Adrenal gland (tissue), 19 donors: ENCODE measurements at places on chromosomes 6 and 20.

DNA sequence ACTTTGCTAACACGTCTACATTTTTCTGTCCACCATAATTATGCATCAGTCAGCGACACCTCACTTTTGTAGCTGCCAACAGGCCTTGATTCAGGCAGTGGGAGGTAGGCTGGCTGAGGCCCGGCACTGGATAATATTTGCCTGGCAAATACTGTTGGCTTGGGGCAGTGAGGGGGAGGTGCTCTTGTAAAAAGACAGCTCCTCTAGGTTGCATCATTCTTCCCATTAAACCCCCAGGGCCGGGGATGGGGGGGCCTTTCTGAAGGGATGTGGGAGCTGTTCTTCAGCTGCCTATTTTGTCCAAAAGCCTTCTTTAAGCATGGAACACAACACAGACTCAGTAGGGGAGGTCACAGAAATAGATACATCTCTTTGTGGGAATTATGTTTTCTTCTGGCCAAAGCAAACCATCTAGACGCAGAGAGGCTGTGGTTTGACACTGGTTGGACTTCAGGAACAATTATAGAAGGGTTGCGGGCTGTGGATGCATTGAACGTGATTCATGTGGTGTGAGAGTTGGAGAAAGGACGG lies 338.3 kb upstream of the NT5E start:
- DNase-seq: no peak

DNA sequence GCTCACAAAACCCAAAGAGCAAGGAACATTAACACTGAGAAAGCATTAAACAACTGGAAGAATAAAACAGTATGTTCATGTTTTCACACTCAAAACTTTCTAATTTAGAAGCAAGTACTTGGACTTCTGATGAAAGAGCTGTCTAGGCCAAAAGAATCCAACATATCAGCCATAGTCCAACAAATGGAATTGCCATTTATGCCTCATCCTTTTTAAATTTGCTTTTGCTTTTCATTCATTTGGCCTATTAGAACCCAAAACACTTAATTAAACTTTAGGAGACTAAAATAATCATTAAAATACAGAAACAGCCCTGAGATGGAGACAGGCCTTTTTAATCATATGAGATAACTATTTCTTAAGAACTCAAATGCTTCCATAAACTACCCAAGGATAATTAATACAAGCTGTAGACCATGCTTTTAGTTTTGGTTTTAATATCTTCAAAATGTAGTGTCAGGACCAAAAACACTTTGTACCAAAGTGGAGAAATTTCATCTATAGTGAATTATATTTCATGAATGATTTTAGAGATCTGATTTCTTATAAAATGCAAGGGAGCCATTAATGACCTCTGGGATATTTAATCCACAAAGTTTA lies 166.5 kb downstream of the KIF6 start:
- DNase-seq: no peak

DNA sequence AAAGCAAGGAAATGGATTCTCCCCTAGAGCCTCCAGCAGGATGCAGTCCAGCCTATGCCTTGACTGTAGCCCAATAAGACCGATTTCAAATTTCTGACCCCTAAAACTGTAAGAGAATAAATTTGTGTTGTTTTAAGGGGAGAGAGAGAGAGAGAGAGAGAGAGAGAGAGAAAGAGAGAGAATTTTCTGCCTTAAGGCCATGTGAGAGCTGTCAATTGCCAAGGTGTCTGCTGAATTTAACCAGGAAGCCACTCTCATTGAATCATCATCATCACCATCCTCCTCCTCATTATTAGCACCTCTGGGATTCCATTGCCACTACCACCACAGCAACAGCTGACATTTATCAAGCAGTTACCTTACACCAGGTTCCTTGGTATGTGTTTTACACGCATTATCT lies 27.8 kb upstream of the TNFRSF21 start:
- no peak for DNase-seq

GRCh38 chr6:73565767-73566485 lies 45.1 kb upstream of the EEF1A1 start:
- DNase-seq: no peak

DNA sequence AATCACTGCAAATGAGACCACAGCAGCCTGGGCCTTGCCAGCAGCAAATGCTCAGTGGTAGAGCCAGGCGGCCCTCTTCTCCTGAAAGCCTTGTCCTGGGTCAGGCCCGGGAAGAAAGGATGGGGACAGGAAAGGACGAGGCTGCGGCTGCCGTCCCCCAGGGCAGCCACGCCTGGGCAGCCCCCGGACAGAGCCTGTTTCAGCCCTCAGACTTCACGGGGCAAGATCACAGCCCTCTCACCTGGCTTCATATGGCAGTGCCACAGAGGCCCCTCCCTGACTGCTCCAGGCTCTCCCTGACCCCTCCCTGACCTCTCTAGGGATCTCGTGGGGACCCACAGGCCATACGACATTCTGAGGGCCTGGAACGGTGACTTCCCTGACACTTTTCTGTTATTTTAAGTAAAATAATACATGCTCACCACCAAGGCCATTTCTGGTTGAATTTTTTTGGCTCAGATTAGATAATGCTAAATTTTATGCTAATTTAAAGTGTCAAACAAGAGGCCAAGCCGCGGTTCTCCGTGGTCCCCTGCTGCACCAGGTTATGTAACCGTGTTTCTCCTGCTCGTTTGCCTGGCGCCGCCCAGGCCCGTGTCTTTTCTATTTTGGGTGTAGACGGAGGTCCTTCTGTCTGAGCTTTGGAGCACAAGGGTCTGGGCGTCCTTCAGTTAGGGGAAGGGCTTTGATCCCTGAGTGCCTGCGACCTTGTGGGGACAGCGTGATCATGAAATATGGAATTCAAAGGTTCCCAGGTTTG lies 59.9 kb upstream of the BHLHE23 start:
- no peak for DNase-seq

GRCh38 chr6:106631346-106631745 lies 2.0 kb downstream of the QRSL1 start:
- DNase-seq: peak; percentile 73

GRCh38 chr6:25788305-25788922 lies 33.9 kb downstream of the SLC17A4 start:
- peak; percentile 74 for DNase-seq

DNA sequence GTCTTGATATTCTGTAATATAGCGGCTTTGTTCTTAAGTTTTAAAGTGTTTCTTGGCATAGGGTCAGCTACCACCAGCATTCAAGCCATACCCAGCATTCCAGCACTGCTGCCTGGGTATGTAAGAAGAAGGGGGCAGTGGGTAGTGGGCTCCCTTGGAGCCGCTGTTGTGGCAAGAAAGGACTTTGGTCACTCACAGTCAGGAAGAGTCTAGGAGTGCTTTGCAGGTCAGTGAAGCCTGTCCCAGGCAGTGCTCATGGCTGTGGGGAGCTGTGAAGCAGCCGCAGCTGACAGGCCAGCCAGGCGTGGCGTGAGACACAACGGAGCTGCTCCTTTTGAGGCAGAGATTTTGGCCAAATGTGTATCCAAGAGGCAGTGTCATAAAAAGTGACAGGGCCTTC lies 512.0 kb downstream of the CDKAL1 start:
- DNase-seq: no peak

- no peak for DNase-seq
Measured at GRCh38 chr20:59456342-59457279, 147.7 kb upstream of the PHACTR3 start.

- no peak for DNase-seq
Measured at GRCh38 chr6:28357036-28357435, 7.3 kb downstream of the ZKSCAN3 start.

DNA sequence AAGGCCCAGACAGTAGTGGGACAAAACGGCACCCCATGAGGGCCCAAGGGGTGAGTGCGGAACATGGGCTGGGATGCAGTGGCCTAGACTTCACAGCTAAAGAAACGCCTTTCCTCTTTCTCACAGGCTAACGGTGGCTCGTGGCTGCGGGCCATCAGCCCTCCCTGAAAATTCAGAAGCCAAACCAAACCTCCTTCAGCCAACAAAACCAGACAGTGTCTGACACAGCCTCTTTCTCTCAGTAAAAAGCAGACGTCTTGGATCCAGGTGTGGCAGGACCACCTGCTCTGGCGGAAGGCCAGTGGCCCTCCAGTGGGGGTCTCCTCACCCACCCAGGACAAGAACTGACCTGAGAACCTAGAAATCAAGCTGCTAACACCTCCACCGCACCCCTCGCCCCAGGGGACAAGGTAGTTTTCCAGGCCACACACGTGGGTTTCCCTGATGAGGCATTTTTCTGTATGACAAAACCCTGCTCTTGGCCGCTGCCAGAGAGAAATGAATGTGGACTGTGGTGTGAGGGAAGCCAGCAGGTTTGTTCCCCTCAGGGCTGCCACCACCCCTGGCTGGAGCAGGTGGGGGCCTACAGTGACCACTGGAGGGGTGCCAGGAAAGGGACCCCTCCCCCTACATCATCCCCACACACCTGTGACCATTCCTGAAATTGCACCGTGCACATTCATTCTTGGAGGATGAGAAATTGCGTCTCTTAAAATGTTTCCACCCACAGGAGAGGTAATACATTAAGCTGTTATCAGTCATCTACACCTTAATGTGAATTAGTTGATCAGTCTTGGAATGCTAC lies 76.8 kb upstream of the PIM1 start:
- no peak for DNase-seq

GRCh38 chr6:123176706-123177105 lies 180.7 kb downstream of the CLVS2 start:
- DNase-seq: no peak

GRCh38 chr20:25247518-25247955 lies 348 bp upstream of the PYGB start:
- peak; percentile 60 for DNase-seq

DNA sequence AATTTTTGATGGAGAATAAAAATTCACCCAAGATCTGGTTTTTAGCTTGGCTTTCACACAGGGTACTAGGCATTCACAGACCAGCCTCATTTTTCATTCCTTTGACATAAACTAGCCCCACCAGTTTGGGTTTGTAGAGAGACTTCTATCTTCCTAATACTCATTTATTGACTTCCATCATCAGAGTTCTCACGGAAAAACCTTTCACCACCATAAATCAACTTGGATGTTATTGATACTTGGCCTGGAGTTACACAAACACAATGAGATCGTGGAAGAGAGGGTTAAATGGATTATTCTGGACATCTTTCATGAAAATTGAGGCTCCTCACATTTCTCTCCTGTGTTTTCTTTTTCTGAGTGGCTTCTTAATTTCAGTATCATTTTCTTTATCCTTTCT lies 26.8 kb upstream of the EDN1 start:
- no peak for DNase-seq

DNA sequence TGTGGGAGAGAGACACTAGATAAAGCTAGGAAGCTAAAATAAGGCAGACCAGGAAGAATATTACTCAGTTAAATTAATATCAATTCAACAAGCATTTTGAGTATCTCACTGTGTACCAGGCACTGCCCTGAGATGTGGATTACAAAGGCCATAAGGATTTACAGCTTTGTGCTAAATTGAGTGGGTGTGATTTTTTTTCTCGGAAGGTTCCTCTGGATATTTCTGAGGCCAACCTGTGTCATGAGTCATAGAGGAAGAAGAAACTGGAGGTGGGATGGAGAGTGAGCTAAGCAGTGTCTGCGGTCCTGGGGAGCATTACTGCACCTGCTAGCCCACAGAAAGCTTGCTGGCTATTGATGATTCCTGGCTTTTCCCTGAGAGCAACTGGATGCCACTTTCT lies 135.2 kb downstream of the RFPL4B start:
- DNase-seq: no peak

- no peak for DNase-seq
Measured at GRCh38 chr20:4086771-4087687, 71.7 kb upstream of the RNF24 start.

DNA sequence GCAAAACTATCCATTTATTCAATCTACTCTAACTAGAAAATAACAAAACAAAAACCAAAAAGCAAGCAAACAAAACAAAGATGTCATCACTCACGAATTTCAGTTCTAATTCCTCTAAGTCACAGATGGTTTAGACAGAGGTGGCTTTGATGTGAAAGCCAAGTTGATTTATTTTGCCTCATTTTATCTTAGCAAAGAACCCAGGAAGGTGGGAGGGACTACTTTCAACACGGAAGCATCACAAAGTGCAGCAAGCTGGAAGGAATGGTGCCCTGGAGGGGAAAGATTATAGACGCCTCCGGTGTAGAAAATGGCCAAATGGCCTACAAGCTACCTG lies 88.4 kb downstream of the LAMP5 start:
- no peak for DNase-seq

DNA sequence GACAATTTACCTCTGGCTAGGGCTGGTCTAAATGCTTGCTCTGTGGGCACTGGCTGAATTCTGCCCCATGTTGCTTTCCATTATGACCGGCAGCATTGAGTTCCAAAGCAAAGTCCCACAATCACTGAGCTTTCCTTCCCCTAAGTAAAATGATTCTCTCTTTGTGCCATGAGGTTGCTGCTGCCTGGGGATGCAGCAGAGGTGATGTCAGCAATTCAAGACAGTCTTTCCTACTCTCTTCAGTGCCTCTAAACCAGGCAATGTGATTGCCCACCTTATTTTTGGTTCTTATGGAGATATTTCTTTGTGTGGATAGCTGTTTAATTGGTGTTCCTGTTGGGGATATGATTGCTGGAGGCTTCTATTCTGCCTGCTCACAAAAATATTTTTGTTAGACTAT lies 1043.9 kb upstream of the EPHA7 start:
- no peak for DNase-seq

DNA sequence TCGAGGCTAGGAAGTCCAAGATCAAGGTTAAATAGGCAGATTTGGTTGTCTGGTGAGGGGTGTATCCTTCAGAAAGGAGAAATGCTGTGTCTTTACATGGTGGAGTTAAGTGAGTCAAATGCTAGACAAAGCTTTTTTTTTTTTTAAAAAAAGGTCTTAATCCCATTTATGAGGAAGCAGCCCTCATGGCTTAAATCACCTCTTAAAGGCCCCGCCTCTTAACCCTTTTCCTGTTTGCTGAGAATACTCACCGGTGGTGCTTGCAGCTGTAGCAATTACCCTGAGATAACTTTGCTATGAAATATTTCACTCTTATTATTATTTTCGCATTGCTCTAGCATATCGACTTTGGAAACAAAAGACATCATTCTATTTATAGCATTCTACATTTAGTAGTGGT lies 30.8 kb downstream of the FBXO30 start:
- no peak for DNase-seq

GRCh38 chr6:33672808-33673207 lies 38.7 kb downstream of the UQCC2 start:
- DNase-seq: peak; percentile 95

- no peak for DNase-seq
Measured at GRCh38 chr6:13742961-13743735, 31.5 kb upstream of the RANBP9 start.

GRCh38 chr6:118606268-118606667 lies 45.1 kb downstream of the CEP85L start:
- DNase-seq: no peak

- DNase-seq: no peak
Measured at GRCh38 chr6:46377209-46377608, 114.0 kb downstream of the RCAN2 start.

GRCh38 chr6:148750838-148751792 lies 4.3 kb downstream of the UST start:
- DNase-seq: peak; percentile 41

DNA sequence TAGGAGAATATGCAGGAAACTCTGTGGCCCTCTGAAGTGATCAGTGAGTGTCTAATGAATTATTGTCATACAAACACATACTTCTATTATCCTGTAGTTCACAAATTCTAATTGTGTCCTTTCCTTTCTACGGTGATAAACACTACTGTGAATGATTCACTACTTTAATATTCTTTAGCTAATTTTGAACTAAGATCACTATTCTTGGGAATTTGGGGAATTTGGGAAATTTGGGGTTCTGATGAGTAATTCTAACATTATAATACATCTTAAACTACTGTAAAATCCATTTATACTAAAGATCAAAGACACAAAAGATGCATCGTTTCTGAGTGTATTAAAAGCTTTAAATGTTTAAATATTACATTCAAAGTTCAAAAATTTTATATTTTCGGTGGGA lies 1287.2 kb upstream of the CITED2 start:
- DNase-seq: no peak
